ENCODE measurements at places on chromosomes 7 and 10.

DNA sequence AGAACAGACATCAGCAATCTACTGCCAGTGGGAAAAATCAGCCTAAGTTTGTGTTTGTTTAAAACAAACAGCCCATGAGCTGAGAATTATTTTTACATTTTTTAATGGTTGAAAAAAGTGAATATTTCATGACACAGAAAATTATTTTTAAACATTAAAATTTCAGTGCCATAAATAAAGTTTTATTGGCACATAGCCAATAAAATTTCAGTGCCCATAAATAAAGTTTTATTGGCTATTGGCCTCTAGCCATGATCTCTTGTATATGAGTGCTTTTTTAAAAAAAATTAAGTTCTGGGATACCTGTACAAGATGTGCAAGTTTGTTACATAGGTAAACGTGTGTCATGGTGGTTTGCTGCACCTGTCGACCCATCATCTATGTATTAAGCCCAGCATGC lies 305.9 kb downstream of the HPSE2 start:
- no peak for DNase-seq

DNA sequence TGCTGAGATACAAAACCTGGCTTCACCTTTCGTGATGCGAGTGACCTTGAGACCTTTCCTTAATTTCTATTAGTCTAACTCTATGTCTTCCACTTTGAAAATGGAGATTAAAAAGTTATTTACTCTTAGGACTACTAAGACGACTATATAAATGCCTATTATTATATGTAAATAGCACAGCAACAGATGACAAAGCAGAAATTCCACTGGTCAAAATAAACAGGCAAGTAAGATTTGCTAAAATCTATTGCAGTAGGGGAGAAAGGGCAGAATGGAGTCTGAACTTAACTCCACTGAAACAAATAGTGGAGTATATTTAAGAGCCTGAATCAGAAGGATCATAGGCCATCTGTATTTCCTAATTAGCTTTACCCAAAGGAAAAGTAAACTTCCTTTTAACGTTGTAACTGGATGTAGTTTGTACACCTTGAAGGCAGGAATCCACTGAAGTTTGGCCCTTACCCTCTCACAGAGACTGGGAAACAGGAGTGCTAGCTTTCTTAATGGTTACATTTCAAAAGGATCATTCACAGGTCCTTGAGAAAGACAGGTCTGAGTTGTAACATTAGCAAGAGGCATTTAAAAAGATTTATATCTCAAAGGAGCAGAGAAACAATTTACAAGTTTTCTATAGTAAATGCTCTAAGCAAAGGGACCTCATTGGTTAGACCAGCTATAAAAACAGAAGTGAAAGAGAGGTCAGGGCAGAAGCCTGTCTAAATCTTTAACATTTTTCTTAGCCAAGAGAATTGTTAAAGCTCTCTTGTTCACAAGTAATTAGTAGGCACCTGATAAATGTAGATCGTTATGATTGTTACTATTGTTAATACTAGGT lies 332.5 kb downstream of the ZWINT start:
- no peak for DNase-seq

DNA sequence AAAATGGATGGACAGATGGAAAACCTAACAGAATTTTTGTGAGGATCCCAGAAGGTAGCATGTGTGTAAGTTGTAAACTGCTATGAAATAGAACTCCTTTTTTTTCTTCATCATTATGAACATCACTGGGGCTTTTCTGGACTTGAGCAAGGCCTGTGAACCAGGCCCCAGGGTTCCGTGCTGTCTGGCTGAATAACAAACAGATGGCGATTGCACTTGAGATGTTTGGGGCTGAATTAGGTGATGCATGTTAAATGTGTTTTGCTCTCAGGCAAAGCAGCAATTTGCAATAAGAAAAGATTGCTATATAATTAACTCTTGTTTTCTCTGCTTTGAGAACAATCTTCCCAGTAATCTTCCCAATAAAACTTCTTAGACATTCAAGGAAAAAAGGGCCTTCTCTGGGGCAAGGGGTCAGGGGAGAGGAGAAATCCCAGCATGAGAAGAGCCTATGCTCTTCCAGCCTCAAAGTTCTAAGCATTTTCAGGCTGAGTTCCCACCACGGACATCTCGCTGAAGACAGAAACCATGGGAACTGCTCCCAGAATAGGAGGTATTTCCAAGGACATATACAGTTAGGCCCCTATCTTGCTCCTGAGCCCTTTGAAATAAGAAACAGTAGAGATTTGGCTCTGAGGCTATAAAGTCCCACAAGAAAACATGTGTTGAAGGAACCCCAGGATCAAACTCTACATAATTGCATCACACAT lies 98.7 kb downstream of the ITIH5 start:
- DNase-seq, result no peak

GRCh38 chr10:48416584-48417232 lies 110.2 kb downstream of the MAPK8 start:
- DNase-seq, result no peak

DNA sequence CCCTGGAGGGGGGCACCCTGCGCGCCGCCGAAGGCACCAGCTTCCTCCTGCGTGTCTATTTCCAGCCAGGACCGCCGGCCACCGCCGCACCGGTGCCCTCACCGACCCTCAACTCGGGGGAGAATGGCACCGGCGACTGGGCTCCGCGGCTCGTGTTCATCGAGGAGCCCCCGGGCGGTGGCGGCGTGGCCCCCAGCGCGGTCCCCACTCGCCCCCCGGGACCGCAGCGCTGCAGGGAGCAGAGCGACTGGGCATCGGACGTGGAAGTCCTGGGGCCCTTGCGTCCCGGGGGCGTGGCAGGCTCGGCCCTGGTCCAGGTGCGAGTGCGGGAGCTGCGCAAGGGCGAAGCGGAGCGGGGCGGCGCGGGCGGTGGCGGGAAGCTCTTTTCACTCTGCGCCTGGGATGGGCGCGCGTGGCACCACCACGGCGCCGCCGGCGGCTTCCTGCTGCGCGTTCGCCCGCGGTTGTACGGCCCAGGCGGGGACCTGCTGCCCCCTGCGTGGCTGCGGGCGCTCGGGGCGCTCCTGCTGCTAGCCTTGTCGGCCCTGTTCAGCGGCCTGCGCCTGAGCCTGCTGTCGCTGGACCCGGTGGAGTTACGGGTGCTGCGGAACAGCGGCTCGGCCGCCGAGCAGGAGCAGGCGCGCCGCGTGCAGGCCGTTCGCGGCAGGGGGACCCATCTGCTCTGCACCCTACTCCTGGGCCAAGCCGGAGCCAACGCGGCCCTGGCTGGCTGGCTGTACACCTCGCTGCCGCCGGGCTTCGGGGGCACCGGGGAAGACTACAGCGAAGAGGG lies 594 bp downstream of the CNNM1 start:
- DNase-seq, result no peak

- no peak for DNase-seq
Observed at GRCh38 chr10:5594271-5595049, 69.7 kb downstream of the CALML3 start.

GRCh38 chr7:137684776-137685175 lies 162.0 kb downstream of the DGKI start:
- DNase-seq, result no peak

GRCh38 chr7:101377189-101377736 lies 14.6 kb downstream of the COL26A1 start:
- no peak for DNase-seq

GRCh38 chr7:28871631-28872030 lies 86.5 kb downstream of the TRIL start:
- DNase-seq, result no peak
